ENCODE measurements at places on chromosomes 11 and 22. TPM values are rescaled to one million over a fixed set of nuclear protein-coding genes. Genes with fewer than 3 reads are reported as not detected.

- no peak for DNase-seq
- H3K36me3 ChIP-seq, result no peaks in the 10 kb centered on the region
- H3K27me3 ChIP-seq, result peaks cover 16% of the 10 kb centered on the region
- no peak overlapping the region for H3K27ac ChIP-seq
- no peak overlapping the region for H3K4me3 ChIP-seq
Measured at GRCh38 chr11:128946648-128947047, 4.0 kb upstream of the TP53AIP1 start.

GRCh38 chr11:71447791-71448256, 369 bp downstream of the DHCR7 start:
- peaks cover 60% of the 10 kb centered on the region for H3K4me1 ChIP-seq
- no peaks in the 10 kb centered on the region for H3K27me3 ChIP-seq
- H3K4me3 ChIP-seq, result peak overlapping the region; percentile 92
- peaks cover 46% of the 10 kb centered on the region for H3K36me3 ChIP-seq
- peak overlapping the region; percentile 90 for H3K27ac ChIP-seq

DNA sequence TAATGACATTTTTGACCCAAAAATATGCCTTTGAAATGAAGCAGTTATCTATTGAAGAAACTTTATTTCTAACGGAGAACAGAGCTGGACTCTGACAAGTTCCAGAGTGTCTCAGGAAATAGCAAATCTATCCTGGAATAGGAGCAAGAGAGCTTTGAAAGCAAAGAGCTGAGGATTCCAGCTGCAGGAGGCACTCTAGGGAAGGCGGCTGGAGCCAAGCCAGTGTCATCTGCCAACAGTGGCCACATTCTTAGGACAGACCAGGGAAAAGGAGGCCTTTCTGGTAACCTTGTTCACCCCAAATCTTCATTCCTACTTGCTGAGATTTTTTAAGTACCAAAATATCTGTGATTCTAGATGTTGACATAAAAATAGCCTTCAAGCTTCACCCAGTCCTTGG, 493.5 kb upstream of the B3GAT1 start:
- H3K27ac ChIP-seq, result no peak overlapping the region
- no peak overlapping the region for H3K4me3 ChIP-seq
- DNase-seq, result no peak
- no peaks in the 10 kb centered on the region for H3K27me3 ChIP-seq
- no peaks in the 10 kb centered on the region for H3K4me1 ChIP-seq
- no peaks in the 10 kb centered on the region for H3K36me3 ChIP-seq

- no peaks in the 10 kb centered on the region for H3K4me1 ChIP-seq
- DNase-seq, result no peak
- no peak overlapping the region for H3K27ac ChIP-seq
- H3K27me3 ChIP-seq, result peaks cover 4% of the 10 kb centered on the region
Measured at GRCh38 chr11:12842933-12843636, 166.0 kb upstream of the RASSF10 start.

GRCh38 chr11:61776561-61777075, 15.8 kb downstream of the TMEM258 start:
- peaks cover 8% of the 10 kb centered on the region for H3K4me1 ChIP-seq

- peaks cover 67% of the 10 kb centered on the region for H3K4me1 ChIP-seq
- H3K4me3 ChIP-seq, result peak overlapping the region; percentile 96
- peak overlapping the region; percentile 94 for H3K27ac ChIP-seq
- DNase-seq, result no peak
- H3K27me3 ChIP-seq, result no peaks in the 10 kb centered on the region
Measured at GRCh38 chr11:3838504-3838903, 2.3 kb downstream of the RHOG start.

GRCh38 chr11:25860677-25861450, 471.1 kb upstream of the ANO3 start:
- H3K27ac ChIP-seq, result no peak overlapping the region
- no peak for DNase-seq
- H3K36me3 ChIP-seq, result no peaks in the 10 kb centered on the region
- H3K4me3 ChIP-seq, result no peak overlapping the region
- H3K4me1 ChIP-seq, result no peaks in the 10 kb centered on the region

KCNJ1 gene
- total RNA-seq, result not detected

PSMC3 gene
- total RNA-seq, result 219 TPM
